Dermis blood vessel endothelial cell (primary cell): ENCODE measurements at places on chromosomes 2 and 18. TPM values are rescaled to one million over a fixed set of nuclear protein-coding genes. Genes with fewer than 3 reads are reported as not detected.

DNA sequence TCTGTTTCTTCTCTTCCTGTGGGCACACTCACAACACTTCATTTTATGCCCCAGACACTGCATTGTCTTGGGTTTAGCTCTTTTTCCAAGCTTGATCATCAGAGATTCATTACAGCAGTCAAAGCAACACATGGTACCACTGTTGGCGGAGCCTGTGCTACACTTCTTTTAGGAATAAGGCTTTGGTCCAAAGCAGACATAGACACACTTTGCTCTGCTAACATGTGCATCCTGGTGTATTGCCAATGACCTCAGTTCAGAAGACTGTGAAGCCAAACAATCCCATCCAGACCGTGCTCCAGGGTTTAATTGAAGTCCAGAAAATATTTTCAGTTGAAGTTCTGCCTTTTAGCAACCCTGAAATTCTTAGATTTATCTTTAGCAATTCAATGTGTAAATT lies 354.6 kb upstream of the RAB12 start:
- DNase-seq, result no peak

- DNase-seq, result peak; percentile 81
Observed at GRCh38 chr2:216006164-216006663, 7.1 kb downstream of the MREG start.

DNA sequence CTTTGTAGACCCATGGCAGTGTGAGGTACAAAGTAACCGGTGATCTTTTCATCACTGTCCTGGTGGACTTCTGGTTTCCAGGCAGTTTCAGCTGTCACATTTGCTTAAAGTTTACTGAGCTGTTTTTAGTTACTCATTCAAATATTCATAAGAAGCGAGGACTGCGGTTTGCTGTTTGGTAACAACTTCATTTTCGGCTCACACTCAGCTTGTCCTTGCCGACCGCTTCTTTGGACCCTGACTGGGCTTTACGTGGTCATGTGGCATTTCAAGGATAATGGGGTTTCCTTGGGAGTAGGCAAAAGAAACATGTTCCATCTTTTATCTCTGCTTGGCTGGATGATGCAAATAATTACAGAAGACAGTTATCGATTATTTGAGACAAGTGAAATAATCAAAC lies 350.7 kb downstream of the PAX3 start:
- DNase-seq, result no peak

DNA sequence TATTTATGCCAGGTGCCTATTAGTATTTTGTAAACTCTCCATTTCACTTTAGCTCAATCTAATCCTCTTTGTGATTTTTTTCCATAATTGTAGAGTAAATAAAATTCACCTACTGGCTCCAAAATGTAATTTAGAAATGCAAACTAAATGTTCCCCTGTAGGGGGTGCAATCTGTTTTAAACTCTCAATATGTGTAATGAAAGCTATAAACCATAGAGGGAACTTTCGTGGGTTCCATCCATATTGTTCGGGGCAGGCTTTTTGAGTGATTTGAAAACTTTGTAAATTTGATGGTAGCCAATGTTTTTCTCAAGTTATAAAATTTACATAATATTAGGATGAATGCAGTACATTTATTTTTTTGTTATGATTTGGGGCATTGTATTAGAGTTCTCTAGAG lies 49.4 kb downstream of the TSPYL6 start:
- peak; percentile 74 for DNase-seq

- peak; percentile 42 for DNase-seq
Observed at GRCh38 chr18:79399275-79400081, 3.7 kb downstream of the NFATC1 start.

DNA sequence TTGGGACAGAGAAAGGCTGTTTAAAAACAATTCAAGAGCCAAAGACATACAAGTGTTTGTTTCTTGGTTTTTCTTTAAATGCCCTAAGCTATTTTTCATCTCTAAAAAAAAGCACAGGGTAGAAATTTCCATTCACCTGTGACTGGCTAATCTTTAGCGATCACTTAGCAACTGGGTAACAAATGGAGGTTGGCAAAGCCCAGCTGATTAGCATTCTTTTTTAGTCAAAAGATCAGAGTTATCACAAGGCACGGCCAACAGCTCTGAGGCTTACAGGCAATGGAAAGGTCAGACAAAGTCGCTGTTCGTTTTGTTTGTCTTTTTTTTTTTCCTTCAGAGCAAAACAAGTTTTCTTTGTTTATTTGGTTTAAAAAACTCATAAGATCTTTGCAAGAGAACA lies 29.0 kb upstream of the TTR start:
- no peak for DNase-seq

DNA sequence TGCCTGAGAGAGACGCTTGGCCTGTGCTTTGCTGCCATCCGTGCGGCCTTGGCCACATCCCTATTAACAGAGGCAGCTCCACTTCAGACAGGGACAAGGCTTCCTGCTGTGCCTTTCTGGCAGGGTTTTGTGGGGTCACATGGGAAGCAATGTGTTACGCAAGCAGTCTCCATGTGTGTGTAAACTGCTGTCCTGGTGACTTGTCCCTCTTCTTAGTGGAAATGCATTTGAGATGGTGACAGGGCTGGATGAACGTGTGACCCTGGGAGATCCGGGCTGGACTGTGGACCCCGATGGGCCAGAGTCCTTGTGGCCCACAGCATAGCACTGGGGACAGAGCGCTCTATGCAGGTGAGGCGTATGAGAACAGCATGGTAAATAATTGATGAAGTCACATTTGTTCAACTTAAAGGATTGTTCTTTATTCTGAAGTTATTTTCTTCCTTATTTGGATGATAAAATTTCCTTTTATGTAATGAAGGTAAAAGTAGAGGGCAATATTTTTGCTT lies 23.2 kb downstream of the ASB1 start:
- DNase-seq, result no peak

GRCh38 chr2:44713170-44713569 lies 228.3 kb upstream of the SIX3 start:
- no peak for DNase-seq

DNA sequence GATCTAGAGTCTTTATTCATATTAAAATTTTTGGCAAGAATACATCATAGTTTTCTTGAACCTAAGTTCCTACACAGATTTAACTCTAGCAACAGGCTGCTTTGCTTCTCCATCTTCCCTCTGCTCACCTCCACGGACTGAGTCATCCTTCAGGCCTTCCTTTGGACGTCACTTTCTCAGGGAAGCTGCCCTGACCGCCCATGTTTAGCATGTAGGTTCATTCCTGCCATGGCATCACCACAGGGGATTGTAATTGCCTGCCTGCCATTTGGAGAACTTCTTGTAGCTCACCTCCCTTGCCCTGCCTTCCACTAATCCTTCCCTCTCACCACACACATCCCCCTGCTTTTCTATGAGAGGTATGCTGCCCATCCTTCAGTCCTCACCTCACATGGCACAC lies 43.9 kb upstream of the B3GNT2 start:
- DNase-seq, result no peak

Gene THSD7B
- total RNA-seq, result under 0.01 TPM in 1 of 2 replicates, not detected in the other

Gene LBH
- total RNA-seq, result 25.1 and 49.9 TPM in 2 replicates

Gene NPPC
- total RNA-seq, result 0.17 TPM in 1 of 2 replicates, not detected in the other

Gene RUFY4
- total RNA-seq, result not detected in 2 replicates

Gene ALLC
- total RNA-seq, result not detected in 2 replicates

Gene FOXI3
- total RNA-seq, result not detected in 2 replicates

Gene MGAT4A
- 58.0 and 89.5 TPM in 2 replicates for total RNA-seq
